ENCODE measurements at places on chromosomes 7 and 10.

DNA sequence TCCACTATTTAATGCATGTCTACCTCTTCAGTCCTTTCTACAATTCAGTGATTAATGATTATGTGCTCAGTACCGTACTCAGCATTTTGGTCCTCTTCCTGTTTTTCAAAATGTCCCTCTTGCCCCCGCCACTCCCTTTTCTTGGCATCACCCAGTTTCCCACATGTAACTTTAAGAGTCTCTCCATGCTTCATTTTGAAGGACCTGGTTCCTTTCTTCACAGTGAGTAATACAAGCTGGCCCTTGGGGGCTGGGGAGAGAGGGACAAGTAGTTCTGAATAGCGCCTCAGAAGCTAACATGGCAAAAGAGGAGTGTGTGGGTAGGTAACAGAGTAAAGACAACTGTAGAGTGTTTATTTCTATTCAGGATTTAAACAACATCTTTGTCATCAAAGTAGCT, 34.6 kb upstream of the SLIT1 start:
- DNase-seq = no peak

DNA sequence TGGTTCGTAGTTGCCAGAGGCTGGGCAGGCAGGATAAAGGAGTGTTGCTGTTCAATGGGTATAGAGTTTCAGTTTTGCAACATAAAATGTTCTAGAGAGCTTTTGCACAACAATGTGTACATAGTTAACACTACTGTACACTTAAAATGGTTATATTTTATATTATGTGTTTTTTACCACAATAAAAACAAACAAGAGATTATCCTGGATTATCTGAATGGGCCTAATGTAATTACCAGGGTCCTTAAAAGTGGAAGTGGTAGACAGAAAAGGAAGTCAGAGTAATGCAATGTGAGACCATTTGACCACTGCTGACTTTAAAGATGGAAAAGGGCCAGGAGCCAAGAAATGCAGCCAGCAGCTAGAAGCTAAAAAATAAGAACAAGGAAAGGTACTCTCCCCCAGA, 159.7 kb downstream of the SGMS1 start:
- DNase-seq = no peak

DNA sequence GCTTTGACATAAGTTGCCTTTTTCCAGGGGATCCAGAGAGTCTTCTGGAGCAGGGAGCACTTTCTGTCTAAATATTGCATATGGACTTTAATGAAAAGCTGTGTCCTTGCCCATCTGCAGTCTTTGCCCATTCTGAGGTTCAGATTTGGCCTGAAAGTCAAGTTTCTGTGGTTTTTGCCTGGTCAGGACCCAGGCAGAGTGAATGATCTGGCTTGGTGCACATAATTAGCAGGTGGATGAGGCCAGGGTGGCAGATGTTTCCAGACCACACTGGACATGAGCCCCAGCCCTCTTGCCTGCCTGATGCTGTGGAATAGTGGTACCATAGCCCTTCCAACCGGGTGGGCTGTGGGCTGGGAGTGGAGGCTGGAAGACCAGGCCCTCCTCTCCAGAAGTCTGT, 11.0 kb downstream of the HECW1 start:
- DNase-seq = no peak

GRCh38 chr10:62073429-62073828, 171.9 kb downstream of the ARID5B start:
- DNase-seq = no peak

GRCh38 chr7:38940774-38941173, 31.8 kb upstream of the VPS41 start:
- no peak for DNase-seq

DNA sequence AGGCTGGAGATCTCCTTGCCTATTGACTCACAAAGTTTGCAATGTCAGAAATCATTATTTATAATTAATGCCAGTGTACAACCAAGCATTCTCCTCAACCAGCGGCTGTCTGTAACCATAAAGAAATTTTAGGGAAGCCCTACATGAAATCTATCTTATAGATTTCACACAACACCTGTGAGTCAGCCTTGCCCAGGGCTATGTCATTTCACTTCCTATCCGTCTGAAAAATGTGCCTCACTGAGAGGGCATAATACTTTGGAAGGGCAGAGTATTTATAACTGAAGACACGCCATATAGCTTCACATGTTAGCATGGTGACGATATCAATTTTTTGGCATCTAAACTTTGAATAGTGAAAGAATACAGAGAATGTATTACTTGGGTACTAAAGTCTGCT, 296.6 kb upstream of the ETV1 start:
- DNase-seq = no peak

DNA sequence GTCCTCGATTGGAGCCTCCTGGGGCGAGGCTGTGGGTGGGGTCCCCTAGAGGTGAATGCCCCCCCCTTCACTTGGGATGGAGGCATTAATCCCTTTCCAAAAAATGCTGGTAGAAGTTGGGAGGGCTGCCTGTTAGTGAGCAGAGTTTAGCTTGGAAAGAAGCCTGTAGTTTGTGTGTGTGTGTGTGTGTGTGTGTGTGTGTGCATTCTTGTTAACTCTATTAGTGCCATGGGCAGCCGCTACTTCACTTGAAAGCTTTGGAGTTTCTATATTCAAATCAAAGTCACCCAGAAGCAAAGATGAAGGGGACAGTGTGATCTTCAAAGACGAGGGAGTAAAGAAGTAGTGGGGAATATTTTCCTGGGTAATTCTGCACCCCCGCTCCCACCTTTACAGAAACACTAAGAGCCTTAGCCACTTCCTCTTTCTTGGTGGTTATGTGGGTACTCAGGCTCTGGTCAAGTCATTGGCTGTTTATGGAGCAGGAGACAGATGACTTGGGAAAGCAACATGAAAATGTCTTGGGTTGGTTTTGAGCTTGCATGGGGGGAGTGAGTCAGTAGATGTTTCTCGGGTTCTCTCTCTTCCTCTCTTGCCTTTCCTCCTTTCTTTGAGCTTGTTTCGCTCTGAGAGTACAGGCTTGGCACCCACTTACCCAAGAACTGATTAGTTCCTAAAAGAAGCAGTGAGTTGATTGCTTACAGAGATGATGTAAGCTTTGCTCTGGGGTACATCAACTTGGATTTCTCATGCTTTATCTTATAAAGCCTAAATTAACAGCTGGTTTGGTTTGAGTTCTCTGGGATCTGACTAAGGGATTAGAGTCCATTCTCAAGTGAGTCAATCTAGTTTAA, 35.9 kb downstream of the TCF7L2 start:
- peak; percentile 75 for DNase-seq

DNA sequence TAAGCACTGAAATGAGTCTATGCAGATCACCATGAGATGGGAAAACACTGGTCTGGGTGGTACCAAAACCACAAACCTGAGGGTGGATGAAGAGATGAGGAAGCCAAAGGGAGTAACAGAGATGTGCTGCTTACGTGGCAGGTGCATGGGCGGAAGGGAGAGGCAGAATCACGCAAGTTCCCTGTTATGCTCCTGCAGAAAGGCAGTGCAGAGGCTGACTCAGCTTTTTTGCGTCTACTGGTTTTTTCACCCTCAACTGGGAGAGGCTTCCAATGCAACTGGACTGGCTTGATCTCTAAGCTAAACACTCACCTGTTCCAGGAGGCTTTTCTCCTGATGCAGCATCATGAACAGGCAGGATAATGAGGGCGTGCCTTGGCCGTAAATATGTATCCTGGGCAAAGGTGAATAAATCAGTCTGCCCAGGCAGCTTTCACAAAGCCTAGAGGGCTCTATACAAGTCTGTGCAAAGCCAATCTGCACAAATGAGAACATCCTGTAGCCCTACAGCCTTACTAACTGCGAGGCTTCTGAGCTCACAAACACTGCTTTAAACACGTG, 95.4 kb upstream of the AFAP1L2 start:
- DNase-seq = peak; percentile 34

DNA sequence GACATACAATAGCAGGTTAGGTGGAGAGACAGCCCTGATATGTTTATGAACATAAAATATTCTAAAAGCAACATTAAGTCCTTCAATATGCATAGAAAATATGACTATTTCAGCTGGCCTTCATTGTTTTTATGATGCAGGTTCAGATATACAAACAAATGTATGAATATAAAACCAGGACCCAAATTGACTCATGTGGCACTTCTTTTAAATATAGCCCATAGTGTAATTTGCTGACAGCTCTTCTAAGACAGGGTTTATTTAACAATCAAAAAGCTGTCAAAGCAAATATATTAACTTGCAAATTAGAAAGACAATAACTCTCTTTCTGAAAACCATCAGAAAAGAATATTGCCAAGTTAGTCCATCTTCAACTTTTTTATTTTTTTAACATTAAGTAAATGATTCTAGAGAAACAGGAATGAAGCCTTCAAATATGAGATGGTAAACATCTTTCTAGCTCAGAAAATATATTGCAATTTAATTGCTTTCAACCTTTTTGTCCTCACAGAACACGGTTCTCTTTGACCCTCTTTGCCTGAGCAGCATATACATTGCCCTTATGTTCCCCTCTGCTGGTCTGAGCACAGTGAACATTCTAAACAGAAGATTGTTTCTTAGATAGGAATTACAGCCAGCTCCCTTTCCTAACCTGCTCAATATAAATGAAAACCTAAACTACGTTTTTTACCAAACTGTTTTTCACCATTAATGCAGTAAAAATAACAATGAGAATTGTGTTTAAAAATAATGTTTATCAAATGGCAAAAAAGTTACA, 82.8 kb downstream of the CACNA2D1 start:
- DNase-seq = no peak

- no peak for DNase-seq
Observed at GRCh38 chr10:93378997-93379730, 103.0 kb downstream of the MYOF start.

DNA sequence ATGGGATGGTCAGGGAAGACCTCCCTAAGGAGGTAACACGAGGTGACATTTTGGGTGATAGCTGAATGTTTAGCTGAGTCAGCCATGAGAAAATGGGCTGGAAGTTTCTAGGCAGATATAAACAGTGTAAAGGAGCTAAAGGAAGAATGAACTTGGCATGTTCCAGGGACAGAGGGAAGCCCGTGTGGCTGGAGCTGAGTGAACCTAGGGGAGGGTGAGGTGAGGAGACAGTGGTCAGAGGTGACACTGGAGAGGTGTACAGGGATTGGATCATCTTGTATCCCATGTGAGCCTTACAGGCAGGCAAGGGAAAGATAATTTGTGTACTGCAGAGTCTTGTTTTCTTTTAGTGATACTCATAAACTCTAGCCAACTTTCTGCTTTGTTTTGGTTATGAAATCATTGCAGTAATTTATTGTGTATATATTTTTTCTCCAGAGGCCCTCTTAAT, 1.8 kb downstream of the STARD3NL start:
- DNase-seq = no peak

- no peak for DNase-seq
Observed at GRCh38 chr7:75909521-75910132, 5.3 kb upstream of the POR start.

- DNase-seq = no peak
Observed at GRCh38 chr10:32166365-32166764, 110.1 kb upstream of the KIF5B start.

- no peak for DNase-seq
Observed at GRCh38 chr10:12717981-12718707, 283.4 kb downstream of the CCDC3 start.

DNA sequence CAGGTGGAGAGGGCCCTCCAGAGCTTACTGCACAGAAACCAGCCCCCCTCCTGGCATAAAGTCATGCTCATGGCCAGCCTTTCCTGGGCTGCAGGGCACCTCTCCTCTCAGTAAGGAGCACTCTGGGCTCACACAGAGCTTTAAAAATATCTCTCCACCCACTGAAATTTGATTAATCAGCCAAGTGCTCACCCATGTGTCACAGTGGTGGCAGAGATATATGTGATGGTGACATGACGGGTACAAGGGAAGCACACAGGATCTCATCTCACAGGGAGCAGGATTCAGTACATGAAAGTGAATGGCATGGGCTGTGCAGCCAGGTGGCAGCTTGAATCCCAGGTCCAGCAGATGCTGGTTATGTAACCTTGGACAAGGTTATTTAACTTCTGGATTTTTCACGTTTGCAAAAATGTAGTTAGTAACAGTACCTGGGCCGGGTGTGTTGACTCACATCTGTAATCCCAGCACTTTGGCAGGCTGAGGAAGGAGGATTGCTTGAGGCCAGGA, 144.8 kb downstream of the CALN1 start:
- DNase-seq = no peak

DNA sequence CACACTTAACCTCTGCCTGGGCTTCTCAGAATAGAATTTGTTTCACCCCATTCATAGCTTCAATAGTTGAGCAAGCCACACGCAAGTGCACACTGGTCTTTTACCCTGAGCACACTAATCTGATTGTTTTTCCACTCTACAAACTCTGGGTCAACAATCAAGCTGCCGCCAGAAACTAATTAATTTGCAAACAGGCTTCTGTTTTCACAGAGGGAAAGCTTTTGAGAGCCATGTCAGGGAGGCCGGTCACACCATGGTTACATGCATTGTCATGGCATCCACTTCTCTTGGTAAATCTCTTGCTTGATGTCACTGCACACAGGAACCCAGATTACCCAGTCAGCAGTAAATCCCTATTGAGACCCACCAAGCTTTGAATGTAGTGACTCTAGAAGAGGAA, 154.2 kb downstream of the SEMA3A start:
- DNase-seq = no peak

- DNase-seq = no peak
Observed at GRCh38 chr7:143040209-143040715, 11.9 kb upstream of the OR6V1 start.

DNA sequence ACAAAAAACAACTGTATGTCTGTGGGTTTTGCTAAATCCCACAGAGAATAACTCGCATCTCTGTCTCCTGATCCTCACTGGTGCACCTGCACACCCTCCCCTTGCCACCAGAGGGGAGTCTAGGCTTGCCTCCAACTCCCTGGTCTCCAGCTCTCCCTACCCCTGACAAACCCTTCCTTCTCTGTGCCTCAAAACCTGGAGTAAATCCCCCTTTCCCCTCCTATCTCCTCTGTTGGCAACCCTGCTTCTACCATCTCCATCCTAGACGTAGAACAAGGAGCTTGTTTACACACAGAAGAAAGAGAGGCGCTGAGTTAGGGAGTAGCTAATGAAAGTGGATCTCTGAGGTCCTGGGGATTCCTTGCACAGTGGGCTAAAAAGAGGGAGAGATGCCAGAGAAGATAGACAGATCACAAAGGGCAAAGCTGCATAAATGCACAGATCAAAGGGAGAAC, 6.0 kb downstream of the MBLAC1 start:
- peak; percentile 41 for DNase-seq

DNA sequence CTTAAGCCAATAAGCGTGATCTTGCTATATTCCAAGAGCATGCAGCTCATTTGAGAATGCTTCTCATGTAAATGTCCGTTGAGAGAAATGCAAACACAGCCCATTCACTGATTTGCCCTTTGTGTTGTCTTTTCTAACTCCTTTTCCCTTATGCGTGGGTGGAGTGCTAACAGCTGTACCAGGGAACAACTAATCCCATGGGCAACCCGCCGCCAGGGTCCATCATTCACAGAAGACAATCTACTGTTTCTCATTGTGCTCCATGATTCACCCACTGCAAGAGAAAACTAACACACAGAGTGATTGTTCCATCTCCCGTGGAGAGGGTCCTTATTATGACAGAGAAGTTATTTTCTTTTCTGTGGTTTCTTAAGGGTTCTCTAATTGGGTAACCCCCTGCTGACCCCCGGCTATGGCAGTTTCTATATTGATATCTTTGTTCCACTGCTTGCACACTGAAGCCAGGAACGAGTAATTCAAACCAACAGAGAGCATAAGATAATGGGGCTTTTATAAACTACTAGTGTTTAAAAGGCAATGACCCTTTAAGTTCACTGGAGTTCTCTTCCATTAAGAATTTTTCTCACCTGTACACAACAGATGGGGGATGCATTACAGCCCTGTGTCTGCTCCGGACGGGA, 298.7 kb downstream of the BAMBI start:
- DNase-seq = no peak

Measured in GDM1 (cell line).